ENCODE measurements at places on chromosomes 5 and 9. TPM values are rescaled to one million over a fixed set of nuclear protein-coding genes. Genes with fewer than 3 reads are reported as not detected.

IL4 gene
- total RNA-seq, result not detected

IL3 gene
- not detected for total RNA-seq

HBEGF gene
- total RNA-seq, result 2.1 TPM

CERCAM gene
- total RNA-seq, result 18.5 TPM

DDX4 gene
- not detected for total RNA-seq

IFNA7 gene
- total RNA-seq, result not detected

GPRIN1 gene
- total RNA-seq, result 4.8 TPM

PCDHGA6 gene
- total RNA-seq, result 0.50 TPM

FCN1 gene
- not detected for total RNA-seq

CTSL gene
- total RNA-seq, result 131 TPM

FLT4 gene
- total RNA-seq, result 5.0 TPM

NR4A3 gene
- 0.74 TPM for total RNA-seq

FGF10 gene
- total RNA-seq, result 2.8 TPM

TLR4 gene
- 0.07 TPM for total RNA-seq

PCDHA1 gene
- 0.26 TPM for total RNA-seq

MAMDC2 gene
- total RNA-seq, result 0.44 TPM

GRXCR2 gene
- not detected for total RNA-seq

LCN10 gene
- 0.36 TPM for total RNA-seq

TEK gene
- total RNA-seq, result 4.9 TPM

GOLM1 gene
- 79.4 TPM for total RNA-seq

DRD1 gene
- 0.34 TPM for total RNA-seq

LECT2 gene
- not detected for total RNA-seq

TPRN gene
- total RNA-seq, result 18.2 TPM

PRELID1 gene
- total RNA-seq, result 164 TPM

INSL4 gene
- total RNA-seq, result not detected

MUSK gene
- not detected for total RNA-seq

PCDHGB1 gene
- total RNA-seq, result 6.6 TPM

RANBP3L gene
- not detected for total RNA-seq
